ENCODE measurements at places on chromosomes 2 and 18. TPM values are rescaled to one million over a fixed set of nuclear protein-coding genes. Genes with fewer than 3 reads are reported as not detected.

GRCh38 chr2:130389783-130390182 is 33.9 kb downstream of the PTPN18 start:
- H3K27ac ChIP-seq, result no peak overlapping the region
- H3K36me3 ChIP-seq, result no peaks in the 10 kb centered on the region
- no peaks in the 10 kb centered on the region for H3K27me3 ChIP-seq
- H3K4me1 ChIP-seq, result no peaks in the 10 kb centered on the region
- no peak for DNase-seq

Gene LRATD1
- polyA plus RNA-seq, result 0.89 TPM

Gene LINC00305
- not detected for polyA plus RNA-seq

Gene CD207
- 0.33 TPM for polyA plus RNA-seq

- no peak overlapping the region for H3K4me3 ChIP-seq
- H3K27me3 ChIP-seq, result no peaks in the 10 kb centered on the region
- H3K4me1 ChIP-seq, result no peaks in the 10 kb centered on the region
- no peak for DNase-seq
Observed at GRCh38 chr18:51251625-51252024, 54.1 kb upstream of the MEX3C start.

DNA sequence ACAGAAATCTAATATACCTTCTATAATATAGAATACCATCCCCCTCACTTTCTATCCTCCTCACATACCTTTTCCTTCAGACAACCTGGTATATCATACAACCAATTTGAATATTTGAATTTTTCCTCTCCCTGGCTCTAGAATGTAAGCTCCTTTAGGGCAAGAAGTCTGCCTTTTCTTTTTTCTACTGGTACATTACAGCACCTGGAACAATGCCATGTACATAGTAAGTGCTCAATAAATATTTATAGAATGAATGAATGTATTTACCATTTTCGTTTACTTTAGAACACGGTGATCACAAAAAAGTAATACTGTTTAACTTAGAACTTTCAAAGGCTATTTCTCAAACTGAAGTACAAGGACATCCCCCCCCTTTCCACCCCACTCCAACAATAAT is 187.6 kb downstream of the STK39 start:
- no peak overlapping the region for H3K27ac ChIP-seq
- no peaks in the 10 kb centered on the region for H3K27me3 ChIP-seq
- H3K4me1 ChIP-seq, result no peaks in the 10 kb centered on the region
- no peak for DNase-seq

GRCh38 chr18:21300035-21300907 is 58.2 kb downstream of the GREB1L start:
- DNase-seq, result no peak
- peaks cover 9% of the 10 kb centered on the region for H3K27me3 ChIP-seq
- no peaks in the 10 kb centered on the region for H3K36me3 ChIP-seq
- no peak overlapping the region for H3K4me3 ChIP-seq

Gene RGPD3
- polyA plus RNA-seq, result 0.05 TPM

Measured in SK-N-SH (cell line).